DMS 273 treated with DMSO at 0.1 percent for 48 hours (cell line): ENCODE measurements at places on chromosomes 4 and X.
A peak's percentile ranks its signal among the peaks of the same experiment; 100 is the strongest.

DNA sequence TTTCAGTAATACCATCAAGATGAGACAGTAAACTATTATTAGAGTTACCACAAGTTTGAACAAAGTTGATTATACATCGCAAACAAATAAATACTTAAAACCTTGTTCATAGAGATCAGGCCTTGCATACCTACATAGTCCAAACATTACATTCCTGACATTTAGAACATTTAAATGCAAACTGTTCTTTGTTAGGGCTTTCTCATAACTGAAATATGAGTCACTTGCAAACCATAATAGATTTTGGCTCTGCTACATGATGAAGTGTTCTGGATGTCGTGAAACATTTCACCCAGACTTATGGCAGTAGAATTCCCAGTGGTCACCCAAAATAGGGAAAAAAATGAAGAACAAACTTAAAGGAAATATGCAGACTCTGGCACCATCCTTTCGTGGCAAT lies 75.0 kb downstream of the FAT4 start:
- no peak for DNase-seq

DNA sequence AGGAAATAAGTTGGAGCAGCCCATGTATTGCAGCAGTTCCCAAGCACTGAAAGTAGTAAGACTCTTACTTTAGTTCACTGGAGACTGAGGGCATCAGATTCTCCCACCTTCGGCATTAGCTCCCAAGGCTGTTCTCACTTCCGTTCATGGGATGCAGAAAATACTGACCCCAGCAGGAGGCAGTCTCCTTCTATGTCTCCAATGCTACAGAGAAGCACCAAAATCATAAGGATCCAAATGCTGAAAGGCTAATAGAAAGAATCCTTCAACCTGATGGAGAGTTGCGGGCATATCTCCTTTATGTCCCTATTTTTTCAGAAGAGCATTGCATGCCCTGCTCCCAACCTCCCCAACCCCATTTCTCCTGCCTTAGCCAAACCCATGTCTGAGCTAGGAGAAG lies 32.4 kb downstream of the ADH7 start:
- no peak for DNase-seq

DNA sequence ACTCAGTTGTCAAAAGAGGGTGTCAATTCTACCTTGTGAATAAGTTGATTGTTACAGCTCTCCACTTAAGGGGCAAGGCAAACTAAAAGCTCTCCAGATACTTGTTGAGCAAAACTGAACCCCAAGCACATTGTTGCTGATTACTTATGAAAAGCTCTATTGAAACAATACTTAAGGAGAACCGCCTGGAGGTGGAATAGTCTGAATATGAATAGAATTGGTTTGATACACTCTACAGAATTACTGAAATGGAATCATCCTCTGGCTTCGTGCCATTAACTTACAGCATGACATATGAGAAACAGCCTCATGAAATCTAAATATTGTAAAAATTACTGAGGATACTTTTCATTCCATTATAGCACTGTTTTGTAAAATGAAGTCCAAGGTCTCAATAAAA lies 127.0 kb upstream of the SH3RF1 start:
- no peak for DNase-seq

DNA sequence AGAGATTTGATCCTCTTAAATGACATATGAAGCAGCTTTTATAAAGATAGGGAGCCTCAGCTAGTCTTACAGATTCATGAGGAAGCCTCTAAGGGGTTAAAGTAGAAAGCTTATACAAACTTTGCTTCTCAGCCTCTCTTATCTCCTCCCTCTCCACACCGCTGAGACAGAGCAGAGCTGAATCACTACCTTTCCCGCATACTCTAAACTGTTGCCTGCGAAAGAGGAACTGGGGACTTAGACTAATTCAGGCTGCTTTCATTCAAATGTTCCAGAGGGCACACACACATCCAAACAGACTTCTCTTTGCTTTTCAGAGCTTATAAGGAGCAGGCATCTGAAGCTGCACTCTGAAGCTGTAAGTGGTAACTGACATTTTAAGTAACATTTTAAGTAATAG lies at the start of gene SERTM2:
SERTM2 (plus strand) TSS at position 169 of the 400 bp plus-strand sequence. CDS start 7,213 bp downstream, outside the sequence.
- DNase-seq: peak; percentile 3

GRCh38 chr4:7960790-7961655 lies 21.4 kb upstream of the AFAP1 start:
- DNase-seq: peak; percentile 19

- no peak for DNase-seq
Observed at GRCh38 chrX:149830192-149830873, 48.6 kb downstream of the MAGEA9 start.

DNA sequence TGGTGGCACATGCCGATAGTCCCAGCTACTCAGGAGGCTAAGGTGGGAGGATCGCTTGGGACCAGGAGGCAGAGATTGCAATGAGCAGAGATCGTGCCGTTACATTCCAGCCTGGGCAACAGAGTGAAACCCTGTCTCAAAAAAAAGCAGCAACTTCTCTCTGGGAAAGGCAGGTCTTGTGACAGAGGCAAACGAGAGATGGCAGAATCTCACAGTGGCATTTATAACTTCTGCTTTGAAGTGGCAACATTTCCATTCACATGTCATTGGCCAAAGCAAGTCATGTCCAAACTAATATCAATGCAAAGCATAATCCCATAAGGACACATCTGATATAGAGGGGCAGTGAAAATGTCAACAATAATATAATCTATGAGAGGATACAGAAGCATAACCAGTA lies 79.8 kb downstream of the PPEF2 start:
- DNase-seq: no peak

DNA sequence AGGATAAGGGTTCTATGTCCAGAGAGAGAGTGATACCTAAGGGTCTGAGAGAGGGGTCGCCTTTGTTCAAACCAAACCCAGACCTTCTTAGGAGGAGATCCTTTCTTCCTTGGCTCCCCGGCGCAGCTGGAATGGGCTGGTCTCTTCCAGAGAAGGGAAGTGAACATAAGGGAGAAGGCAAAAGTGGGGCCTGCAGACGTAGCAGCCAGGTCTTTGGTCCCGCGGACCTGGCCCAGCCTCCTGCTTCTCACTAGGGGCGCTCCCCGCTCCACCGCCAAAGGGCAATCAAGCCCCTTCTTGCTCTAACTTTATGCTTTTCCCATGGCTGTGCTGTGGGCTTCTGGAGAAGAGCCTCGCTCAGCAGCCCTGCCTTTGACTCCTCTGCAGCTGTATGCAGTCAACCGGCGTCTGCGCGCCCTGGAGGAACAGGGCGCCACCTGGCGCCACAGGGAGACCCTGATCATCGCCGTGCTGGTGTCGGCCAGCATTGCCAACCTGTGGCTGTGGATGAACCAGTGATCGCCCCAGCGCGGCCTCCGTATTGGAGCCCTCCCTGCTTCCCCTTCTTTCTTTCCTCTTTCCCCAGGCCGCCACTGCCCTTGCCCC lies 6.5 kb downstream of the FATE1 start:
- no peak for DNase-seq

DNA sequence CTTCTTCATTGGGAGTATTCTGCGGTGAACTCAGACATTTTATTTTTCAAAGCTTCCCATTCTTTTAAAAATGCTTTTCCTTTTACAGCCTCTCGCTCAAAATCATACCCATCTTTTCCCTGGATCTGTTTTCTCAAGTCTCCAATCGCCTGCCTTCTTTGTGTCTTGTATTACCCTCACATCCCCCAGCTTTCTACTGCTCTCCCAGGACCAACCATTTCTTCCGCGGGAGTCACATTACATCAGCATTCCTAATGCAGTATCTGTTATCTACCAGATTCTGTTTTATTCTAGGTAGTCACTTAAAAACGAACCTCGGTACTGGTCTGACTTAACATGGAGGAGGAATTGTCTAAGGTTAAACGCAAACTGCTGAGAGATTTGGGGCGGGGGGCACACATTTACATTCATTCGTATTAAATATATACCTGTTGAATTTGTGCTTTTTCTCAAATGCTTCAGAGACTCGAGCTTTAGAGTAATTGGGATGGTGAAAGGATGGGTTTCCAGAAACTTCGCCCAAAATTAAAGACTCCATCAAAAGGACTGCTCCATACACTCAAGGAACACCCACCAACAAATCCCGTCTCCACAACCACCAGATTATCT lies 493 bp upstream of the UCHL1 start:
- peak; percentile 4 for DNase-seq

DNA sequence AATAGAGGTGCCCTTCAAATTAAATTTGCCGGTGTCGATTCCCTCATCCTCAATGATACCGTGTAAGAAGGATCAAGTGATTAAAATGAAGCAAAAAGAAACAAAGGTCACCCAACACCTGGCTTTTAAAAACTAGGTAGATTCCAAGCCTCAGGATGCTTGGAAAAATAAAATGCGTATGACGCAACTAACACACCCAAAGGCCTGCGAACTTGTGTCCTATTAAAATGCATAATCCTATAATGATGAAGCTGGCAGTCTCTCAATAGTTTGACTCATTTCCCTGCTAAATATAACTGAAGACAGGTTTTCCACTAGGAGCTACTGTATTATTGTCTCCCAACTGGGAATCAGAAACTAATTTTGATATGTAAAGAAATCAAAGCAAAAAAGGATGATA lies 263.2 kb downstream of the DHX15 start:
- no peak for DNase-seq

- DNase-seq: no peak
Observed at GRCh38 chrX:113124693-113125092, 284.1 kb upstream of the AMOT start.

GRCh38 chr4:153152501-153153338 lies 51.5 kb upstream of the TRIM2 start:
- DNase-seq: peak; percentile 30

- DNase-seq: no peak
Observed at GRCh38 chr4:1216869-1217294, 32.0 kb downstream of the CTBP1 start.

GRCh38 chr4:107793996-107794395 lies 30.7 kb upstream of the SGMS2 start:
- no peak for DNase-seq

GRCh38 chrX:125202591-125203248 lies 117.0 kb upstream of the TEX13C start:
- DNase-seq: no peak

- no peak for DNase-seq
Observed at GRCh38 chr4:146346276-146346675, 131.9 kb downstream of the REELD1 start.

DNA sequence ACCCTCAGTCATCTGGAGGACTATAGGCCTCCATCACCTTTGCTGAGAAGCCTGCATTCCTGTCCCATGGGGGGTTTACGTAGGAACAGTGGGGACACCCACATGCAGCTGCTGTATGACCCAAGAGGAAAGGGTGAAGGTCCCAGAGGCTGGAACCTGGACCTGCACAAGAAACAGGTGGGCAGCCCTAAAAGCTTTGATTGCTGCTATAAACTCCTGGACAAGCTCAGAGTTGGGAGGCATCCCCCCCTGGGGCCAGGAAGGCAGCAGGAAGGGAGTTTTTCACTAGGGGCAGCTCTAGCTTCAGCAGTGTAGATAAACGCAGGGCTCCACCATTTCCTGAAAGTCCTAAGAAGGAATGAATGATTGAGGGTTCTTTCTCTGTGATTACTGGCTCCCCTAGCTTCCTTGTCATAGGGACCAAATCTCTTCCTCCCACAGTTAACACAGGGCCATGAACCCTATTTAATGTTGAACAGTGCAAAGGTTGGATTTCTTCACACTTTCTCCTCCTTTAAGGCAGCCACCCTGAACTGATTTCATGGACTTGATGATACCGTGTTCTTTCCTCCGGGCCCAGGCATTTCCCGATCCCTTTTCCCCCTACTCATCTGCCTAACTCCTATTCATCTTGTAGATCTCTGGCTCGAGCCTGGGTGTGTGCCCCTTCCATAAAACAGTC lies 84.2 kb downstream of the CHRNA9 start:
- no peak for DNase-seq

DNA sequence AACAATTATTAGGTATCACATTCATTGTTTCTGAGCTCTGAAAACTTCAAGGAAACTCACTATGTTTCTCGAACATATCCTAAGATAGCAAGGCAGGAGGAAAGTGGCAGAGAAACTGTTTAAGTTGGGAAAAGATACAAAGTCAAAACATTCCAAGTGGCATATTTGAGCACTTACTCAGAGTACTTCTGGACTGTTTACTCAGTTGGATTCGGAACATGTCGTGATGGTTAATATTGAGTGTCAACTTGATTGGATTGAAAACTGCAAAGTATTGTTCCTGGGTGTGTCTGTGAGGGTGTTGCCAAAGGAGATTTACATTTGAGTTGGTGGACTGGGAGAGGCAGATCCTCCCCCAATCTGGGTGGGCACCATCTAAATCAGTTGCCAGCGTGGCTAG lies 298.3 kb downstream of the IL1RAPL2 start:
- DNase-seq: no peak

DNA sequence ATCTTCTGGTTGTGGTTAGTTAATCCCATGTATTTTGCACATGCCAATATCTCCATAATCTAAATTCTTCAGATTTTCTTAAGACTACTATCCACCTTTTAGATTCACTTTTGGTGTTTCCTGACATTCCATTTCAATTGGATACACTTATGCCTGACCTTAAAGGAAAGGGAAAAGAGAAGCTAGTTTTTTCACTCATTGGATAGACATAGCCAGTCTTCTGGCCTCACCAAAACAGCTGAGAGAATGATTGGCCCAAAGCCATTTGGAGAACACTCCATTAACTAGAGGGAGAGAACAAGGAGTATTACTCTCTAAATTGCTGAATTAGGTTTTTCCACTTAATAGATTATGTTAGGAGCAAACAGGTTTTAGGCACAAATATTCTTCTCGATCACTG lies 4.0 kb downstream of the PRPS1 start:
- DNase-seq: no peak

DNA sequence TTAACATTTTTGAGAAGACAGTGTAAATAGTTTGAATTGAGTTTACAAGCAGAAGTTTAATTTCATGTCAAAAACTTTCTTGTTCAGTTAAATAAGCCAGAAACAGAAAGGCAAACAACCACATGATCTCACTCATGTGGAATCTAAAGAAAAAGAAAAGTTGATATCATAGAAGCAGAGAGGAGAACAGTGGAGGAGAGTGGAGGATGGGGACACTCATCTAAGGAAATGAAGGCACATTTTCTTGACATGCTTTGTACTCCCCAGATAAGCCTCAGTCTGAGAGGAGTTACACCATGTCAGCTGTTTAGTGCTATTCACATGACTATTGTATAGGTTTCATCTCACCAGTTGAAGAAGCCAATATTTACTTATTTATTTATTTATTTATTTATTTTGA lies 13.5 kb downstream of the SNCA start:
- DNase-seq: no peak

DNA sequence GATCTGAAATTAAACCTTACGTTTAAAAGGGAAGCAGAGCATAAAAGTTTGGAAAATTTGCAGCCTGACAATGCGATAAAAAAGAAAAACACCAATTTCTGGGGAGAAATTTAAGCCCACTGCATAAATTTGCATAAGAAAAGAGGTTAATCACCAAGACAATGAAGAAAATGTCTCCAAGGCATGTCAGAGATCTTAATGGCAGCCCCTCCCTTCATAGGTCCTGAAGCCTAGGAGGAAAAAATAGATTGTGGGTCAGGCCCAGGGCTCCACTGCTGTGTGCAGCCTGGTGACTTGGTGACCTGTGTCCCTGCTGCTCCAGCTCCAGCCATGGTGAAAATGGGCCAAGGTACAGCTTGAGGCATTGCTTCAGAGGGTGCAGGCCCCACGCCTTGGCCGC lies 264.0 kb upstream of the CT83 start:
- DNase-seq: no peak
